ENCODE measurements at places on chromosomes 13 and 19. TPM values are rescaled to one million over a fixed set of nuclear protein-coding genes. Genes with fewer than 3 reads are reported as not detected.

DNA sequence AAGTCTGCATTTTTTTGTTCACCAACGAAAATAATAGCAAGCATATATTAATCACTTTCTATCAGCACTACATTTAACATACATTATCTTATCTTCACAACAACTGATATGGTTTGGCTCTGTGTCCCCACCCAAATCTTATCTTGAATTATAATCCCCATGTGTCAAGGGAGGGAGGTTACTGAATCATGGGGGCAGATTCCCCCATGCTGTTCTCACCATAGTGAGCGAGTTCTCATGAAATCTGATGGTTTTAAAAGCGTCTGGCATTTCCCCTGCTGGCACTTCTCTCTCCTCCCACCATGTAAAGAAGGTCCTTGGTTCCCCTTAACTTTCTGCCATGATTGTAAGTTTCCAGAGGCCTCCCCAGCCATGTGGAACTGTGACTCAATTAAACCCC lies 235.7 kb upstream of the RXFP2 start:
- no peak overlapping the region for H3K4me3 ChIP-seq
- H3K4me1 ChIP-seq = no peaks in the 10 kb centered on the region
- H3K27me3 ChIP-seq = no peaks in the 10 kb centered on the region
- no peaks in the 10 kb centered on the region for H3K36me3 ChIP-seq

FAAP24 gene
- total RNA-seq = not detected

CABP5 gene
- not detected for total RNA-seq

DNA sequence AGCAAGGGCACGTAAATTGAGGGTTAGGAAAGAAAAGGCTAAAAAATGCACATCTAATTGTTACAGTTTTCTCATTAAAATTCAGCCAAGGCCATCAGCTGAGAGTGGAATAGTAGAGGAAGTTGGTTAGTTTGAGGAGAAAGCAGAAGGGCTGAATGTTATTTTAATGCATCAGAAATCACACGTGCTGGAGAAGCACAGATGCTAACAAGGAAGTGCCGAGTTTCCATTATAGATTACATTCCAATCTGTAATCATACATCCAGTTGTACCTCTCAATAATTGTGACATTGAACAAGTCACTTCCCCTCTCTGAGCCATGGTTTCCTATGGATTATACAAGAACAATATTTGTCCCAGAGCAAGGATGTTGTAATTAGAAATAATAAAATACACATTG lies 25.1 kb downstream of the FPR3 start:
- H3K36me3 ChIP-seq = no peaks in the 10 kb centered on the region
- no peak for DNase-seq

FUT6 gene
- total RNA-seq = not detected

SYDE1 gene
- total RNA-seq = 104 TPM
